NAMALWA (cell line): ENCODE measurements at places on chromosomes 16 and 17.

GRCh38 chr17:32909787-32910369 lies 18.1 kb upstream of the TMEM98 start:
- DNase-seq = peak; percentile 81

DNA sequence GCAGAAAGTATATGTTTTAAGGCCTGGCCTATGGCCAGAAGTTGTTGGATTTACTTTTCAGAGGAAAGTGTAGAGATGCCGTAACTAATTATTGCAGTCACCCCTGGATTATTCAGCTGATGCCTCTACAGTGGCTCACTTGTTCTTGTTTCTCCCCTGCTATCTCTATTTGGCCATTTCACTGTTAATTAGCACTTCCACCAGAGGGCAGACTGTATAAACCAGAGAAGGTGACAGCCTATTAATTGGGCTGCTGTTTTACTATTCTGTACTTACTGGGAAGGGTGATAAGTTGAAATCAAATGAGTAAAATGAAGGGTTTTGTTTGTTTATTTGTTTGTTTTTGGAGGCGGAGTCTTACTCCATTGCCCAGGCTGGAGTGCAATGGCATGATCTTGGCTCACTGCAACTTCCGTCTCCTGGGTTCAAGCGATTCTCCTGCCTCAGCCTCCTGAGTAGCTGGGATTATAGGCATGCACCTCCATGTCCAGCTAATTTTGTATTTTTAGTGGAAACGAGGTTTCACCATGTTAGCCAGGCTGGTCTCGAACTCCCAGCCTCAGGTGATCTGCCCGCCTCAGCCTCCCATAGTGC lies 66.0 kb downstream of the CDK12 start:
- DNase-seq = peak; percentile 71

DNA sequence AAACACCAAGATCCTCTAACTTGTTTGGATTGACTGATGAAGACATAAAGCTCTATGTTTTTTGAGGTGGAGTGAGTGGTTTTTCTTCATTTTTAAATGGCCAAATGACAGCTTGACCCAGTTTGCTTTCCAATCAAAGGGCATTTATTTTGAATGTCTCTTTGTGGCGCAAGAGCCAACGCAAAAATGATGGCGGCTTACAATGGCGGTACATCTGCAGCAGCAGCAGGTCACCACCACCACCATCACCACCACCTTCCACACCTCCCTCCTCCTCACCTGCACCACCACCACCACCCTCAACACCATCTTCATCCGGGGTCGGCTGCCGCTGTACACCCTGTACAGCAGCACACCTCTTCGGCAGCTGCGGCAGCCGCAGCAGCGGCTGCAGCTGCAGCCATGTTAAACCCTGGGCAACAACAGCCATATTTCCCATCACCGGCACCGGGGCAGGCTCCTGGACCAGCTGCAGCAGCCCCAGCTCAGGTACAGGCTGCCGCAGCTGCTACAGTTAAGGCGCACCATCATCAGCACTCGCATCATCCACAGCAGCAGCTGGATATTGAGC lies 329 bp downstream of the NLK start:
- DNase-seq = no peak

GRCh38 chr17:75346906-75347305 lies 57.7 kb upstream of the SLC25A19 start:
- peak; percentile 37 for DNase-seq

GRCh38 chr16:31371619-31372484 lies 16.9 kb downstream of the ITGAX start:
- DNase-seq = no peak

GRCh38 chr16:65312071-65312470 lies 190.2 kb upstream of the CDH11 start:
- no peak for DNase-seq

DNA sequence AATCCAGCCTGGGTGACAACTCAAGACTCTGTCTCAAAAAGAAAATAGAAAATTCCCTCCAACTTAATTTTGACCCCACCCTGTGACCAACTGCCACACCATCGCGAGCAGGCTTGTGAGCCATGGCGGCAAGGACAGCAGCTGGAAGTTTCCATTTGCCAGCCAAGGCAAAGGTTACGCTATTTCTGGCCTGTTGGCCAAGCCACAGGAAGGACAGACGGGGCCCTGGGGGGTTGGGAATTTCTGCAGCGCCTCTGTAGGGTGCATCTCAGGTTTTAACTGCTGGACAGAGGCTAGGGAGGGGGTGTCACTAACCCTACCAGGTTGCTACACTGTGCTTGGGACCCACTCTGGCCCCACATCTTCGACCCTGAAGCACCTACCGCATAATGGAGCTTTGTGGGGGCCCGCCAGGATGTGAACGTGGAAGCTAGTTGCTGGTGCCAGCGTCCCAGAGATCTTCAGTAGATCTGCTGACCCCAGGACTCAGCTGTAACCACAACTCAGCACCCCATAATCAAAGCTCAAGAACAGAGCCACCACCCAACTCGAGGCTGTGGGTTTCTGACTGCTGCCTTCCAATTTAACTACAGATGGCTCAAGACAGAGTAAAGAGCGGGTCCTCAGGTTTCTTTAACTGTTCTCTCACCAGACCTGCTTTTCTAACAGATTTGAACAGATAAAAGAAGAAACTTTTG lies 10.9 kb downstream of the KIFC3 start:
- DNase-seq = no peak

- no peak for DNase-seq
Measured at GRCh38 chr17:50909765-50910605, 43.8 kb upstream of the TOB1 start.

DNA sequence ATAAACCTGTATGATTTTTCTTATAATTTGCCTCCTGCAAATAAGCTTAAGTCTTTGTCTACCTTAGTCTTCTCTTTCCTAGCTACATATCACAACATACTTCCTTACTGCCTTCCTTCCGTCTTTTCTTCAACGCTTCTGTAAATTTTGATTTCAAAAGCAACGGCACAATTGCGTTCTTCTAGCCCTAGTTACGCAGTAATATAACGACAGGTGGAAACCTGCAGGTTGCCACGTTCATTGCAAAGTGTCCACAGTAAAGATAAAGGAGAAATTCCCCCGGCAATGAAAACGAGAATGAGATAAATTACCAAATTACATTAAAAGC lies 546 bp upstream of the PSMD7 start:
- DNase-seq = peak; percentile 82
